ENCODE measurements at places on chromosomes 3 and 15.

GRCh38 chr3:64056606-64057180 is 33.4 kb upstream of the PSMD6 start:
- DNase-seq: no peak

GRCh38 chr3:53673722-53674350 is 172.4 kb downstream of the CHDH start:
- DNase-seq: no peak

DNA sequence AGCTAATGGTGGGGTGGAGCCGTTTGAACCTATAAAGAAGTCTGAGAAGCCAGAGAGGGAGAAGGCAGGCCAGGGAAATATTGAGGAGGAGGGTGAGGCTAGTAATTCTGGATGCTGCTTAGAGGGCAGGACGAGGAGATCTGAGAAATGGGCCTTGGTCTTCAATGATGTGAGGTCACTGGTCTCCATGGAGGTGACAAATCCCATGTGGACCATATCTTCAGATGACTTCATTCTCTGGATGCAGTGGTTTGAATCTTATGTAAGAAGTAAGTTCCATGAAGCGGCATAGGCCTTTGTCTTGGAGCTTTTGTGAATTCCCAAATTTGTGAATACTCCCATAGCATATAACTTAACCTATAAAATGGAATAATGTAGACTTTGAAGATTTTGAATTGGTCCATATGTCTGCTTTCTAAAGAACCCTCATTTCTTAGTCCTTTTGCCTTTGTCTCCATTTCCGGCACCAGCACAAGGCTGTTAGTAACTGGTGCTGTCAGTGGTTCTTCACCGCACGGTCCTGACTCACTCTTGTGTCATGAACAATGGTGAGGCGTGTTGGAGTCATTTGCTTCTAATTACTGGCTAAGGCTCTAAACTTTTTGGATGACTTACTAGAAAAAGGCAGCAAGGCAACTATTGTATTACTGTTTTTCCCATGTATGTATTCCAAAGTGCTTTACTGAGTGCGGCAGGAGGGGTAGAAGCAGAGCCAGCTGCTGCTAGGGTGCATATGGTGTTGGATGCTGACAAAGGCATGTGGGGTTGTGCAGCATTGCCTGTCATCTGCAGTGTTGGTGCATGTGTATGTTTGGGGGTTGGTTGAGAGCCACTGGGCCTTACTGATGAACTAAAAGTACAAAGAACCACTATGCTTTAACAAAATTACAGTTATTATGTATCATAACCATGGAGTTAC is 279.3 kb upstream of the C2CD4B start:
- DNase-seq: no peak

GRCh38 chr15:92128788-92129187 is 264.9 kb upstream of the ST8SIA2 start:
- no peak for DNase-seq

- no peak for DNase-seq
Observed at GRCh38 chr3:171404376-171404967, 55.7 kb downstream of the TNIK start.

- no peak for DNase-seq
Observed at GRCh38 chr3:48612309-48612708, 2.9 kb upstream of the UQCRC1 start.

GRCh38 chr3:155444771-155445170 is 151.3 kb upstream of the STRIT1 start:
- no peak for DNase-seq
